NCI-H1105 (cell line): ENCODE measurements at places on chromosomes 2 and 18.

- DNase-seq: no peak
Observed at GRCh38 chr2:54638103-54638502, 85.4 kb upstream of the EML6 start.

GRCh38 chr2:179953359-179953758, 53.7 kb downstream of the CWC22 start:
- no peak for DNase-seq

- DNase-seq: no peak
Observed at GRCh38 chr2:235634435-235635158, 140.8 kb downstream of the AGAP1 start.

GRCh38 chr2:5316001-5316490, 376.1 kb upstream of the SOX11 start:
- DNase-seq: peak; percentile 22

DNA sequence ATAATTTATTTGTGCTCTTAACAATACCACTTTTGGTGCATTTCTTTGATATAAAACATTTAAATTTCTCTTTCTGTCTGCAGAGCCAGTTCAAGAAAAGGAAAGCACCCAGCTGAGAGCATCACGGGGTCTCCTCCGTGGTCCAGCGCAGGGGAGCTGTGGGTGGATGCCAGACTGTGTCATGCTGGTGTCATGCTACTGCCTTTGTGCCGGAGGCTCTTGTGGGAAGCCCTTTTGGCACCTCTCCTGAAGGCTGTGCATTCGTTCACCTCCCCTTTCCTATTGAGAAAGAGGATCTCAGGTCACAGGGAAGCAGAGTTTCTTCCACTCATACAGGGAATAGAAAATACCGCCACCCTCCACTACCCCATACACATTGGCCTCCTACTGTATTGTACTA, 450.4 kb downstream of the GALR1 start:
- no peak for DNase-seq

- no peak for DNase-seq
Observed at GRCh38 chr18:80088823-80089222, 20.2 kb upstream of the ADNP2 start.

GRCh38 chr2:21667638-21668037, 543.9 kb downstream of the TDRD15 start:
- DNase-seq: no peak

DNA sequence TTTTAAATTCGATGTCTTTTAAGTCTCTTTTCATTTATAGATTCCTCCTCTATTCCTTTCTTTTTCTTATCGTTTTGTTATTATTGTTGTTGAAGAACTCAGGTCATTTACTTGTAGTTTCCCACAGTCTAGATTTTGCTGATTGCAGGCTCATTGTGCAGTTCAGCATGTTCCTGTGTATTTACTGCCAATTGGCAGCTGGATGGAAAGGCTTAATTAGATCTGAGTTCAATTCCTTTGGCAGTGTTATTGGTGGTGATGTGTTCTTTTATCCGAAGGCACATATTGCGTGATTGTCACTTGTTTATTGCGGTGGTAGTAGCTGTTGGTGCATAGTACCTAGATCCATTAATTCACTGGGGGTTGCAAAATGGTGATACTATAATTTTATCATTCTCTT, 180.7 kb downstream of the BABAM2 start:
- DNase-seq: no peak

DNA sequence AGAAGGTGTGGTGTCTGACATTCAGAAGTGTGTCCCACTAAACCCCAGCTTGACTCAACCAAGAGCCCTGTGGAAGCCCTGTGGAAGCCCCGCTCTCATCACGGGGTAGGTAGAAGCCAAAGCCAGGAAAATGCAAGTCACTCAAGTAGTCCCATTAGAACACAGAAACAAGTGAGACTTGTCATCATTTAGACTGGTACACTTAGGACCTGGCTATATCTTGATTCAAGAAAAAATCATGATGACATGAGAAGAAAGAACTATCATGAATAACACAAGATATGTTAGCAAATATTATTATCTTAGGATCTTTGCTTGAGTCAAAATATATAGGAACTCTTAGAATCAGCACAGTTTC, 28.2 kb upstream of the SULT1C4 start:
- no peak for DNase-seq

DNA sequence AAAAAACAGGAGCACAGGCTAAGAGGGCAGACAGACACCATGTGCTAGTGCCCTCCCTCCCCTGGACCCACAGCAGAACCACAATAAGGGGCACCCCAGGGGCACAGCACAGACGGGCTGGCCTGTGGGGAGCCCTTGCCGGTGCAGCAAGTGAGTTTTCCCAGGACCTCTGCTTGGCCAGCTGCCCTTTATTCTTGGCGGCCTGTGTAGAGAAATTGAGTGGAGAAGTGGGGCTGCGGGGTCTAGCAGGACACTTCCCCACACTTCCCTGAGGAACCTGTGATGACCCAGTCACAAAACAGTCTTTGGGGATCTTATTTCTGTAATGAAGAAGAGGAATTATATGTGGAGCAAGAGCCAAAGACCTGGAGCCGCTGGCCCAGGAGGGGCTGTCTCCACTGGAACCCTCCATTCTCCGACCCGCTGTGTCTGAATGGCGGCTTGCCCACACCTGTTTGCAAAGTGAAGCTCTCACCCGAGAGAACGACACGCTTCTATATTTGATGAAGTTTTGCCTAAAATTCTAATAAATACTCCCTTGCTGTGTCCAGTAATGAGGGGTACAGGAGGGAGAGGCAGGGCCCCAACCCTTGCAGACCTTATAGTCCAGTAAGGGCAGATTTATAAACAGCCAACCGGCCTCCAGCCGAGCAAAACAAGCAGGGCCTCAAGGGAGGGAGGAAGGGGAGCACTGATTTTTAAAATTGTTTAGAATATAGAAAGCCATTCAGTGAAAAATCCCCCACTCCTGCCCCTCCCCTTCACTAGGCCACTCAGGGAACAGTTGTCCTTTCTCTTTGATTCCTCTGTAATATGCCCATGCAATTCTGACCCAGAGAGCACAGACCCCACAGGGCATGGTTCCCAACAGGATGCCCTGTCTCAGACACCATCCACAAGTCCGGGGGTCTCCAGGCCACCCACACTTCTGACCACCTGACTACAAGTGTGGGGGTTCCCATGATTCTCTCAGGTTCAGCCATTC, 44.7 kb upstream of the SNED1 start:
- DNase-seq: no peak

- DNase-seq: peak; percentile 50
Observed at GRCh38 chr2:120954939-120955338, 219.3 kb downstream of the GLI2 start.

GRCh38 chr2:192499476-192499875, 304.7 kb upstream of the TMEFF2 start:
- no peak for DNase-seq

DNA sequence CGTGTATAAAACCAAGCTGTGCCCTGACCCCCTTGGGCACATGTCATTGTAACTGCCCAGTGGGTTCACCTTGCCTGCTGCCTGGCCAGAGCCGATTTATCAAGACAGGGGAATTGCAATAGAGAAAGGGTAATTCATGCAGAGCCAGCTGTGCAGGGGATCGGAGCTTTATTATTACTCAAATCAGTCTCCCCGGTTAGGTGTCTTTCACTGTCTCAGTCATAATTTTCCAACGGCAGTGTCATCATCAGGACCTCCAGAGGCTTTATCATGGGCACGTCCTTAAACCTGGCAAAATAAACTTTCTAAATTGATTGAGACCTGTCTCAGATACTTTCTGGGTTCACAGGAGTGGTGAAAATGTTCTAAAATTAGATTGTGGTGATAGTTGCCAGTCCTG, 29.6 kb upstream of the PGAP1 start:
- DNase-seq: no peak

- DNase-seq: no peak
Observed at GRCh38 chr2:55721596-55722215, 28.1 kb upstream of the PNPT1 start.

GRCh38 chr2:36886664-36887063, 79.7 kb downstream of the STRN start:
- DNase-seq: no peak

DNA sequence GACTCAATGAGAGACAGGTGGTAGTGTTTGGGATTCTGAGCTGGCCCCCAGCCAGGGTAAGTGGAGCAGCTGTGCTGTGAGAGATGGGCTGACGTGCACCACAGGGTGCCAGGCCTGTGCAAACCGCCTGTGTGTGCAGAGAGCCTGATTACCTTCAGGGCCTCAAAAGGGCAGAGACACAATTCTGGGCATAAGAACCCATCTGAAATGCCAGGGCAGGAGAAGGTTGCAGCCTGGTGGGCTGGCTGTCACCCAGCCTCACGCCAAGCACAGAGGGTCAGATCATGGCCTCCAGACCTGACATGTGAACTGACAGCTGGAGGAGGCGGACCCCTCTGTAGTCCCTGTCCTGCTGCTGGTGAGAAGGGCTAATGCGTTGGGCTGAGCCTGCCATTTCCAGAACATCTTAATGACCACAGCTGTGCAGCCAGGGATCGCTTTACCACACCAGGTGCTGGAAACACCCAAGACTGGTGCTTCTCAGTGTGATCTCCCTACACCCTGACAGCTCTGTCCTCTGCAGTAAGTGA, 100.9 kb downstream of the ARL4C start:
- peak; percentile 90 for DNase-seq

DNA sequence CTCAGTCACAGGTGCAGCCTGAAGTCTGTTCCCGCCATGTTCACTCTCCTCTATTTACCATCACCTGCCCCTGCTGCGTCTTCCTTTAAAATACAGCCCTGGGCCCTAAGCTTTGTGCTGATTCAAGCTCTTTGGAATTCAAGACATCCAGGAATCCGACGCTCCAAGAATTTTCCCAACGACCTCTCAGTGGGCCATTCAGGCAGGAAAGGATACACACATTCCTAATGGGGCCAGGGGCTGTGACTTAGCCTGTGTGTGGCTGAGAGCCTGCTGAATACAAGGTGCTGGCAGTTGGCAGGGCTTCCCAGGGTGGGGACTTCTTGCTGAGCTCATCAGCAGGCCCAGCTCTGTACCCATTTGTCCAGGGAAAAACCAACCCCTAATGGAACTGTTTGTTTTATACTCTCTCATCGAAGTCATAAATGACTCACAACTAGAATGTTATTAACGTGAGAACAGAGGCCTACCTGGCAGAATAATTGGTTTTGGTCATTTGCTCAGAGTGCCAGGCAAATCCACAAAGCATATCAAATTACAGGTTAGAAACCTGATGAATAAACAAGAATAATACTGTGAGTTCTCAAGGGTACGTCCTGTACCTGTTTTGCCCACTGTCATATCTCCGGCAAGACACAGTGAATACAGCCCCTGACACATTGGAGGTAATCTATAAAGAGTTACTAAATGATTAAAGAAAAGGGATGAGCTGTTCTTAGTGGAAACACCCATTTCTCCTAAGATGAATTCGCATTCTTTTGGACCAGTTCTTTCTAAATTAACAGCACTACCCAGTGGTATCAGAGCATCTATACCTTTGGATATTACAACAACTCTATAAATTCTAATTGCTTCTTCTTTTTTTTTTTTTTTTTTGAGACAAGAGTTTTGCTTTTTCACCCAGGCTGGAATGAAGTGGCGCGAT, 12.6 kb upstream of the KCMF1 start:
- DNase-seq: peak; percentile 87

DNA sequence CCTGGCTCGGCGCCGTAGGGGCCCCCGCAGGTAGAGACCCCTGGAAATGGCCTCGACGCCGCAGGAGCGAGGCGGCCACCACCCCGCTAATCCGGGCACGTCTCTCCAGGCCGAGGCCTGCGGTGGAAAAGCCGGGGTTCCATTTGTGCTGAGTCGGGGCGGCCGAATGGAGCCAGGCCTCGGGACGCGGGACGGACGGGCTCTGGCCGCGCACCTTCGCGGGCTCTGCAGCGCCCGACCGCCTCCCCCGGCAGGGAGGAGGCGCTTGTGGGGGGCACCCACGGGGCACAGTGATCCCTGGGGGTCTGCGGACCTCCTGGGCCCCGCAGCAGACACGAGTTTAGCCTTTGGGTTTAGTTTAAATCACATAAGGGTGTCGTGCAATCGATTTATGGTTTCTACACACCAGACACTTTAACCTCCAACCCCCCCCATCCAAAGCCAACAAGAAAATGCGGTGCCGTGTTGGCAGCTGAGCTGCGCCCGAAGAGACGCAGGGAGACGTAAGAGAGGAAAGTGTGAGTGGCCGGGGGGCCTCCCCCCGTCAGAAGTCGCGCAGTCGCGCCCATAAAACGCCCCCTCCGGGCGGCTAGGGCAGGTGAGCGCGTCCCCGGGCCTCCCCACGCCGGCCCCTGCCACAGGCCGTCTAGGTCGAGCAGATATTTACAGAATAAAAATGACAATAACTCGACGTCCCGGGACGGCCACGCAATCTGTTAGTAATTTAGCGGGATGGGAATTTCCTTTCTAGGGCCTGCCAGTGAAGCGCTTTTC, 1.0 kb upstream of the NFATC1 start:
- DNase-seq: peak; percentile 61

DNA sequence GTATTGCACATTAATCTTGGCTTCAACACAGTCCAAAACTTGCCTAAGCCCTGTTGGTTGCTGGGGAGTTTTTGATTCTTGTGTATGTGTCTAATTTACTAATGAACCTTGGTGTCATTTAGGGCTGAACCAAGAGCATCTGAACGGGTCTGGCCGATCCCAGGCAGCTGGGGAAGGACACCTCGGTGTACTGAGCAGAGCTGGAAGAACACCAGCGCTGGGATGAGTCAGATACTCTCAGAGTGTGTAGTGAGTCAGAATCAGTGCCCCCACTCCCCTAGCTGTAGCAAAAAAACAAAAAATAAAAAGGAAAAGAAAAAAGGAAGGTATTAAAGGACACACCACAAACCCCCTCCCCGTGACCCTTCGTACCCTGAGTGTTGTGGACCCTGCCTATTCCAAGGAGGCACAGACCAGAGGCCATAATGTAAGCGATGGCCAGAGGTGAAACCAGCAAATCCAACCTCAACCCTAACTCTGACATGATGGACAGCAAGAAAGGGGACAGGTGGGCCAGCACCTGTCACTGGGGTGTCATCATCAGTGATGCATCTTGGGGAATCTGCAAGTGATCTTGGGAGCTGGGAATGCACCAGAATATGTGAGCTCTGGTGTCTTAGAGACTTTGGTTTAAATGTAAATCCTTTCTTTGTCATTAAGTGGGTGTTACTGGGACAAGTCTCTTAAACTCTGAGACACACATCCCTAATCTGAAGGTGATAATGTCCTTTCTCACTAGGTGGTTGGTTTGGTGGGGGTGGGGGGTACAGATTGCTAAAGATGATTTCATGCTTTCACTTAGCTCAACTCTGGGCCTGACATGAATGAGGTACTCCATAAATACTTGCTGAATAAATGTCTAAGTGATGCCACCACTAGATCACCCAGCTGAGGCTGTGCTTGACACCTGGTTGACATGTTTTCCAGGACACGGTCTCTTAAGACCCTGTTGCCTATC, 34.2 kb upstream of the NCOA1 start:
- DNase-seq: no peak

- DNase-seq: no peak
Observed at GRCh38 chr2:106839849-106840595, 45.9 kb downstream of the ST6GAL2 start.

DNA sequence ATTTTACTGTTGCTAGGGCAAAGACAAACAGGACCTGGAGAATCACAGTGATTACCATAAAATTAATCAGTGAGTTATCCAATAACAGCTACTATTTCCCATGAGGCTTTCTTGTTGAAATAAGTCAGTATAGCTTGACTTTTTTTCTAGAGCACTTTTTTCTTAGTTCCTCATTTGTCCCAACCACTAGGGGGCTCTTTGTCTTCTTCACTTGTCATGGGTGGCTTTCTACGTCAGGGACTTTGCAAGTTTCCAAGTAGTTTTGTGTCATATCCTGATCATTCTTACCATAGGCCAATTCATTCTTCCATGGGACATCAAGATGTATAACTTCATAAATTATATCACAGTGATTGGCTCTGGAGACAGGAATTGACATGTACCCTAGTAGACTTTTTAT, 1019.6 kb upstream of the PIK3C3 start:
- DNase-seq: peak; percentile 14
